ENCODE measurements at places on chromosomes 1 and 21.

- no peaks in the 10 kb centered on the region for H3K36me3 ChIP-seq
- H3K4me3 ChIP-seq = no peak overlapping the region
- no peak overlapping the region for H3K27ac ChIP-seq
- no peak for DNase-seq
- no peaks in the 10 kb centered on the region for H3K4me1 ChIP-seq
- H3K27me3 ChIP-seq = peaks cover 11% of the 10 kb centered on the region
These were observed 4.8 kb downstream of the NECTIN4 start for GRCh38 chr1:161084597-161084988.

DNA sequence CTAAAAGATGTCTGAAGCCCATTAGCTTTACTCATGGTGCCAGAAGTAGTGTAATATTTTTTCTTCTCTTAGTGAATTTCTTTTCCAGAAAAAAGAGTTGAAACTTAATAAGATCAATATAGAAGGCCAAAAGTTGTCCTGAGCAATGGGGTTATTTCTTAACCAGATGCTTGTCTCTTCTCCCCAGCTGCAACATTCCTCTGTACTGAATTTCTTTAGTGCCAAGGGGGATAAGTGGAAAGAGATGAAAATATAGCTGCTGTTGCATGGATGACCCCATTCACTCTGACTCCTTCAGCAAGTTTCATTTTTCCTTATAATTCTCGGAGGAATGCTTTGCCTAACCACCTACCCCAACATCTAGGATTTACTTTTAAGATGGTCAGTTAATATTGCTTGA lies 675.0 kb downstream of the USP25 start:
- peaks cover 22% of the 10 kb centered on the region for H3K4me1 ChIP-seq
- no peak for DNase-seq
- no peak overlapping the region for H3K4me3 ChIP-seq
- H3K27ac ChIP-seq = no peak overlapping the region
- H3K36me3 ChIP-seq = no peaks in the 10 kb centered on the region

DNA sequence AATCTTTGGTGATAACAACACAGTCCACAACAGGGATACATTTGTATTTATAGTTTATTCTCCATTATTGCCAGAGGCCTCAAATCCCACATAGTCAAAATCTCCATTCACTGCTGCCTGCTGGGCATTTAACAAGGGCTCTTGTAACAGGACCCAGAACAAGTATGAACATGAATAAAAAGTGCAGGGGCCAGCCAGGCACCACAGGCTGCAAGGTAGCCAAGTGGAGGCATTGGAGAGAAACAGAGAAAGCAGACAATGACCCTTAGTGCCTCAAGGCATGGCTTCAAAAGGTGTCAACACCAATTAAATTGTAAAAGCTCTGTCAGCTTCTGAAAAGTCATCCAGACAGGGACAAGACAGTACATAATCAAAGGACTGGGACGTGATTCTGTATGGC lies 116.8 kb downstream of the ATP6V1G3 start:
- no peaks in the 10 kb centered on the region for H3K27me3 ChIP-seq
- no peak overlapping the region for H3K4me3 ChIP-seq
- H3K4me1 ChIP-seq = no peaks in the 10 kb centered on the region
- H3K36me3 ChIP-seq = no peaks in the 10 kb centered on the region
- DNase-seq = no peak

DNA sequence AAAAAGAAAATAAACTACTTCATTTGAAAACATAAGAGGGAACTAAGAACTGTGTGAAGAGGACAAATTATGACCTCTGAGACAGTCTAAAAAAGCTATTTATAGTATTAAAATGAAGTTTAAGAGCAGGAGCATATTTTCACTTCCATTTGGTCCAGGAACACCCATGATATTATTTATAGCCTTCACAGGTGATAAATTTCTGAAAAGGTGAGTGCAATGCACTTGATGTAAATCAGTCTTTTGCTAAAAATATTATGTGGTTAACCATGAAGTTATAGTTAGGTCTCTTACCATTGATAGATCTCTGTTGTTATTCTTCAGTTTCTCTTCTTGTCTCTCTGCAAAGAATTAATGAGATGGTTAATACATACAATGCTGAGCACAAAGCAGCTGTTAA lies 14.7 kb downstream of the TMCO1 start:
- H3K27ac ChIP-seq = no peak overlapping the region
- no peaks in the 10 kb centered on the region for H3K27me3 ChIP-seq
- peaks cover 16% of the 10 kb centered on the region for H3K4me1 ChIP-seq
- no peak overlapping the region for H3K4me3 ChIP-seq

DNA sequence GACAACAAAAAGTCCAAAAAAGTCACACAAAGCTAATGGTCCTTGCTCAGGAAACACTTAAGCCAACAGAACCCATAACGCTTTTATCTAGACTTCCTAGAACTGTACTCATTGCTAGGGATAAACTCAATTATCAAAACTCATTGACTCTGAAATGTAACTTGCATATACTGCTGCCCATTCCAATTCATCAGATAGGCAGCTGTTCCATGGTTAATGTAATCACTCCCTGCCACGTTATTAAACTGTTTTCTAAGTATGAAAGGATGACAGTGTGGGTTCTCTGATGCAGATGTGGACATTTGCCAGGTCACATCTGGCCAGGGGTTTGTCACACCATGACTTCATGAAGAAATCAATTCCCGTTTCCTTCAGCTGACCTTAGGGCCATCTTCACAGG lies 30.3 kb upstream of the DNAJC11 start:
- no peak overlapping the region for H3K27ac ChIP-seq
- H3K27me3 ChIP-seq = peaks cover 16% of the 10 kb centered on the region
- peaks cover 9% of the 10 kb centered on the region for H3K4me1 ChIP-seq

DNA sequence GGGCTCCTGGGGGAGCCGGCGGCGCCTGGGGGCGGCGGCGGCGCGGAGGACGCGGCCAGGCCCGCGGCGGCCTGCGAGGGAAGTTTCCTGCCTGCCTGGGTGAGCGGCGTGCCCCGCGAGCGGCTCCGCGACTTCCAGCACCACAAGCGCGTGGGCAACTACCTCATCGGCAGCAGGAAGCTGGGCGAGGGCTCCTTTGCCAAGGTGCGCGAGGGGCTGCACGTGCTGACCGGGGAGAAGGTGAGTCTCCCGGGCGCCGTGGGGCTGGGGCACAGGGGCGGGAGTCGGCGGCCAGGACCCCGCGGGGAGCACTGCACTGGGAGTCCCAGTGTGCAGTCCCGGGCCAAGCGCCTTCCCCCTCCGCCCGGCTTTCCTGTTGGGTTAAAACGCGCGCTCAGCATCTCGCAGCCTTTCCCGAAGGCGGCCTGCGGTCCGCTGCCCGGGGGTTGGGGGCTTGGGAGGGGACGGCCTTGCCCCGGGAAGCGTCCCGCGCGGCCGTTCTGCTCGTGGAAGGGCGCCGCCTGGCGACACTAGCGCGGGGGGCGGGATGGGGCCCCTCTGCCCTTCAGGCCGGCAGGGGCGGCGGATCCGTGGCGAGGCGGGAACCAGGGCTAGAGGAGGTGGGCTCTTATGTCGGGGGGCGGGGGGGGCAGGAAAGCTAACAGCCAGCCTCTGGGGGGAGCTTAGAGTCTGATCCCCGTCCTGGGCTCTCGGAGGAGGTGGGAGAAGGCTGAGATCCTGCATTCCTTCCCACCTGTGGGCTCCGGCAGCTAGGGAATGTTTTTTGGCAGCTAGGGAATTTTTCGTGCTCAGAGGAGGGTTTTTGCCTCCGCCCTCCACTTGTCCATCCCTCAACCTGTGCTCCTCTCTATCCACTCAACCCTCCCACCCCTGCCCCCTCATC lies 1.1 kb downstream of the HUNK start:
- no peaks in the 10 kb centered on the region for H3K36me3 ChIP-seq
- peak overlapping the region; percentile 72 for H3K4me3 ChIP-seq
- peaks cover 28% of the 10 kb centered on the region for H3K4me1 ChIP-seq
- DNase-seq = peak; percentile 33
- H3K27me3 ChIP-seq = peaks cover 72% of the 10 kb centered on the region

DNA sequence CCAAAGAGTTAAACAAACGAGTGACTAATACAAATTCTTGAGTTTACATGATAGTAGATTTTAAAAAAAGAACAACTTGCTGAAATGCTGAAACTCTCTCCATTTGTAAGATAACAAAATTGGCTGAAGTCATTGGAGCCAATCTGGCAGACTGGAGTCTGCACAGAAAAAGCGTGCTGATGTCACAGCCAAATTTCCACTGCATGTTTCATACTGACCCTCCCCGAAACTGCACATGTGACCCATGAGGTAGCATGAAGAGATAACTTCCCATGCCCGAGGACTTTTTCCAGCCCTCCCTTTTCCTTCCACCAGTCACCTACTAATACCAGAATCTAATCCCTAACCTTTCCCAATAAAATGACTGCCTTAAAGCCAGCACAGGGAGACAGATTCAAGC lies 1.2 kb upstream of the LELP1 start:
- H3K36me3 ChIP-seq = no peaks in the 10 kb centered on the region
- DNase-seq = no peak
- no peaks in the 10 kb centered on the region for H3K4me1 ChIP-seq
- peaks cover 49% of the 10 kb centered on the region for H3K27me3 ChIP-seq
- H3K4me3 ChIP-seq = no peak overlapping the region

DNA sequence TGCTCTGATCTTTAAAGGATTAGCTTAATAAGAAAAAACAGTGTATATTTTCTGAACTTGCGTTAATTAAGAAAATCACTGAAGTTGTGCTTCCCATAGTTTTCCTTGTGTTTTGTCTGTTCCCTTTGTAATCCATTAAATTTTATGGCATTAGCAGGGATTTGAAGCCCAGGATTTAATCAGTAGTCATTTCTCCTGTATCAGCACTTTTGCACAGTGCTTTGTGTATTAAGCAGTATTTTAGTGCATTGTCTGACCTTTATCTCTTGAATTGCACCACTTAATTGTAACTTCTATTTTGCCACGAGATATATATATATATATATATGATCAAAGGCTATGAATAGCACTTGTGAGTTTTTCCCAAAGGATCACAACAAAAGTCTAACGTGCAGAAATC lies 133.7 kb downstream of the S1PR1 start:
- DNase-seq = no peak
- H3K27ac ChIP-seq = no peak overlapping the region
- peaks cover 5% of the 10 kb centered on the region for H3K4me1 ChIP-seq

GRCh38 chr1:102595106-102595505 lies 513.2 kb downstream of the COL11A1 start:
- no peak overlapping the region for H3K27ac ChIP-seq
- no peak for DNase-seq
- H3K27me3 ChIP-seq = no peaks in the 10 kb centered on the region

GRCh38 chr21:16324630-16325029 lies 594.8 kb downstream of the USP25 start:
- H3K4me3 ChIP-seq = no peak overlapping the region
- DNase-seq = no peak
- no peak overlapping the region for H3K27ac ChIP-seq
- H3K27me3 ChIP-seq = no peaks in the 10 kb centered on the region

- H3K27me3 ChIP-seq = no peaks in the 10 kb centered on the region
- peaks cover 60% of the 10 kb centered on the region for H3K36me3 ChIP-seq
- no peak overlapping the region for H3K4me3 ChIP-seq
These were observed 95.8 kb downstream of the OBSCN start for GRCh38 chr1:228303596-228303995.

- H3K27ac ChIP-seq = peak overlapping the region; percentile 94
- peaks cover 28% of the 10 kb centered on the region for H3K36me3 ChIP-seq
- peak; percentile 52 for DNase-seq
- H3K4me3 ChIP-seq = peak overlapping the region; percentile 99
- no peaks in the 10 kb centered on the region for H3K27me3 ChIP-seq
These were observed 797 bp downstream of the CC2D1B start for GRCh38 chr1:52365071-52365745.

GRCh38 chr1:27526569-27527222 lies 36.7 kb upstream of the WASF2 start:
- peaks cover 77% of the 10 kb centered on the region for H3K4me1 ChIP-seq
- H3K36me3 ChIP-seq = no peaks in the 10 kb centered on the region

DNA sequence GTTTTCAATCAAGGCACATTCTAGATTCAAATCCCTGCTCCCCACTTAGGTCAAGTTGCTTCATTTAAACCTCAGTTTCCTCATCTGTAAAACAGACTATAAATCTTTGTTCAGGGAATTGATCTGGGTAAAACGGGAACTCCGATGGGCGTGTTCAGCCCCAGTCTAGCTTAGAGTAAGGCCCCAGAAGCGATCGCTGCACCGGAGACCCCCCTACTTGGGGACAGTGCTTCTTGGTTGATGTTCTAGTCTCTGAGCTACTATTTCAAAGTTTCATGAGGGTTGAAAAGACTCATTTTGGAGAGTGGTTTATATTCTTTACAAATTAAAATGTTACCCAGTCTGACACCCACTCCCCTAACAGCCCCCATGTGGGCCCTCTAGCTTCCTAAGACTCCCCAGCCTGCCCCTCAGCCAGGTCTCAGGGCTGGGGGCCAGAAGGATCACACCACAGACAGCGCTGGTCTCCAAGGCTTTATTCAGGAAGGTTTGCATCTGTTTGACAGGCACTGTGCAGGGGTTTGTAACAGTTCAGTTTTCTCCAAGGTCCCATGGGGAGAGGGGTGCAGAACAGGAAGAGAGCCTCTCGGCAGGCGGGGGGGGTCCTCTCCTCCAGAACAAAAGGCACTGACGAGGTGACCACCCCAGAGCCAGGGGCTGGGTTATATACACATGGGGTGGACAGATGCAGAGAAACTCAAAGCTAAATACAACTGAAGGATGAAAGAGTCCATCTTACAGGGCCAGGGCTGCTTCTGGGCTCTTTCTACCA lies 82.9 kb downstream of the STUM start:
- peaks cover 49% of the 10 kb centered on the region for H3K4me1 ChIP-seq
- H3K36me3 ChIP-seq = peaks cover 2% of the 10 kb centered on the region
- no peak overlapping the region for H3K4me3 ChIP-seq
- H3K27me3 ChIP-seq = no peaks in the 10 kb centered on the region
- peak overlapping the region; percentile 5 for H3K27ac ChIP-seq
- DNase-seq = no peak

- H3K4me3 ChIP-seq = peak overlapping the region; percentile 94
- H3K4me1 ChIP-seq = peaks cover 86% of the 10 kb centered on the region
- peak overlapping the region; percentile 98 for H3K27ac ChIP-seq
- DNase-seq = no peak
- H3K27me3 ChIP-seq = no peaks in the 10 kb centered on the region
- no peaks in the 10 kb centered on the region for H3K36me3 ChIP-seq
These were observed 1.9 kb downstream of the S100A10 start for GRCh38 chr1:151991663-151992302.

- peaks cover 41% of the 10 kb centered on the region for H3K4me1 ChIP-seq
- no peak for DNase-seq
- no peaks in the 10 kb centered on the region for H3K36me3 ChIP-seq
- H3K27me3 ChIP-seq = no peaks in the 10 kb centered on the region
These were observed 29.7 kb upstream of the FMOD start for GRCh38 chr1:203380420-203381150.

DNA sequence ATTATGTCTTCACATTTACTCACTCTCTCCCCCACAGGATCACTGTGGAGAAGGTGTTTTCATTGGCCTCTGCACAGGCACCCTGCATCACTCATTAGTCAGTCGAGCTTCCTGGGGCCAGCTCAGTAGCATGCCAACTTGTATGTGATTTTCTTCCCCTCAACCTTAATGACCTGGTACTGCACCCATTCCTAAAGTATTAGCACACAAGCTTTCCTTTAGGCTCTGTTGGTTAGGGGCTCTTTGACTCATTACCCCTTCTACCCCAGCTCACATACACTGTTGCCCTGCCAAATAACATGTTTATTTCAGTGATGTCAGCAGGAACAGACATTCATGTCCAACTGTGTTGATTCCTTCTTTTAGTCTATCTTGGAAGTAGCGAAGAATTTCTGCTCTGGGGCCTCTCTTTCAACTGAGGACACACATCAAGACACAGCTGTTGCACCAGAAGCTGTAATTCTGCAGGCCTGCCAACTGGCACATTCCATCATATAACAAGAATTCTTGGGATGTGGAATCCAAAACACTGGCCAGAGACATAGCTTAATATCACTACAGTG lies 603.5 kb upstream of the ADAMTS5 start:
- H3K27me3 ChIP-seq = no peaks in the 10 kb centered on the region
- no peak overlapping the region for H3K4me3 ChIP-seq
- peaks cover 21% of the 10 kb centered on the region for H3K4me1 ChIP-seq
- H3K36me3 ChIP-seq = no peaks in the 10 kb centered on the region
